Kasumi-1 (cell line): ENCODE measurements at places on chromosomes 1 and 21.
A peak's percentile ranks its signal among the peaks of the same experiment; 100 is the strongest.

- DNase-seq: peak; percentile 72
These were observed 11.5 kb downstream of the CNST start for GRCh38 chr1:246577720-246578106.

- no peak for DNase-seq
These were observed 32.6 kb downstream of the TRIM67 start for GRCh38 chr1:231194476-231194842.

- peak; percentile 13 for DNase-seq
These were observed at the start of gene RGL1 for GRCh38 chr1:183804916-183805841. Gene RGL1, plus strand, starts transcription at chr1:183805120. Its CDS starts 178 bp downstream, at chr1:183805298.

GRCh38 chr1:230303822-230304221, 122.3 kb downstream of the PGBD5 start:
- DNase-seq: no peak

DNA sequence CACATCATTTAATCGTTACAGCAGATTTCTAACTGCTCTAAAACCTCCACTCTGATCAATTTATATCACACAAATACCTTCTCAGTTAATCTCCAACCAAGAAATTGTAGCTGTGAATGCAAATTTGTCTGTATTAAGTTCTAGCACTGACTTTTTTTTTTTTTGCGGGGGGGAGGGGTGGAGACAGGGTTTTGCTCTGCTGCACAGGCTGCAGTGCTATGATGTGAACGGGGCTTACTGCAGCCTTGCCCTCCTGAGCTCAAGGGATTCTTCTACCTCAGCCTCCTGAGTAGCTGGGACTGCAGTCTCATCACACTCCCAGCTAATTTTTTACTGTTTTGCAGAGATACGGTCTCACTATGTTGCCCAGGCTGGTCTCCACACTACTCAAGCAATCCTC, 163.6 kb downstream of the RERE start:
- DNase-seq: no peak

DNA sequence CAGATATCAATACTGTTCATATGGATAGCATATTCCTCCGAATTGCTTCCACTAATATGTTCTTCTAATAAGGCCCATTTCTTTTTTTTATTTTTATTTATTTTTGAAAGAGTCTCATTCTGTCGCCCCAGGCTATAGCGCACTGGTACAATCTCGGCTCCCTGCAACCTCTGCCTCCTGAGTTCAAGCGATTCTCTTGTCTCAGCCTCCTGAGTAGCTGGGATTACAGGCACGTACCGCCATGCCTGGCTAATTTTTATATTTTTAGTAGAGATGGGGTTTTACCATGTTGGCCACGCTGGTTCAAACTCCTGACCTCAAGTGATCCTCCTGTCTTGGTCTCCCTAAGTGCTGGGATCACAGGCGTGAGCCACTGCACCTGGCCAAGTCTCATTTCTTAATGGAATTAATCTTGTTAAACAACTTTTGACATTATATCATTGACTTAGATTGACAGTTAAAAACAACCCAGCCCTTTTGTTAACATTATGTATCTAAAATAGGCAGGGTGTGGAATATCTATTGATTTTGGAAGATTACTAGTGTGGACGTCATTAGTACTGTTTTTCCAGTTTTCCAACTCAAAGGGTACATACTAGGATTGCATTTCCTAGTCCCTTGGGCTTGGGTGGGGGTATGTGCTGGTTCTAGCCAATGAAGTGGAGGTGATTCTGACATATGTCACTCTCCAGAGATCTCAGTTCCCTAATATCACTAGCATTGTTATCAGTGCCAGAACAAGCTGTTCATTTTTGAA, 281.4 kb downstream of the GRIK1 start:
- DNase-seq: no peak

DNA sequence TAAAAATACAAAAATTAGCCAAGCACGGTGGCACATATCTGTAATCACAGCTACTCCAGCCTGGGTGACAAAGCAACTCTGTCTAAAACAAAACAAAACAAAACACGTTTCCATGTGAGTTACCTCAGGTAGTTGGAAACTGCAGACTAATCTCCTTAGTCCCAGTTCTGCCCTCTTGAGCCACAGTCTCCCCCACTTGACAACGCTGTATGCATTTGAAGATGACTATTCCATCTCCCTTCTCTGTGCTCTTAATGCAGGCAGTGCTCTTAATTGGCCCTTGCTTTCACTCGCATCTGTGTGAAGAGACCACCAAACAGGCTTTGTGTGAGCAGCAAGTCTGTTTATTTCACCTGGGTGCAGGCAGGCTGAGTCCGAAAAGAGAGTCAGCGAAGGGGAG, 19.6 kb upstream of the DHCR24 start:
- no peak for DNase-seq

DNA sequence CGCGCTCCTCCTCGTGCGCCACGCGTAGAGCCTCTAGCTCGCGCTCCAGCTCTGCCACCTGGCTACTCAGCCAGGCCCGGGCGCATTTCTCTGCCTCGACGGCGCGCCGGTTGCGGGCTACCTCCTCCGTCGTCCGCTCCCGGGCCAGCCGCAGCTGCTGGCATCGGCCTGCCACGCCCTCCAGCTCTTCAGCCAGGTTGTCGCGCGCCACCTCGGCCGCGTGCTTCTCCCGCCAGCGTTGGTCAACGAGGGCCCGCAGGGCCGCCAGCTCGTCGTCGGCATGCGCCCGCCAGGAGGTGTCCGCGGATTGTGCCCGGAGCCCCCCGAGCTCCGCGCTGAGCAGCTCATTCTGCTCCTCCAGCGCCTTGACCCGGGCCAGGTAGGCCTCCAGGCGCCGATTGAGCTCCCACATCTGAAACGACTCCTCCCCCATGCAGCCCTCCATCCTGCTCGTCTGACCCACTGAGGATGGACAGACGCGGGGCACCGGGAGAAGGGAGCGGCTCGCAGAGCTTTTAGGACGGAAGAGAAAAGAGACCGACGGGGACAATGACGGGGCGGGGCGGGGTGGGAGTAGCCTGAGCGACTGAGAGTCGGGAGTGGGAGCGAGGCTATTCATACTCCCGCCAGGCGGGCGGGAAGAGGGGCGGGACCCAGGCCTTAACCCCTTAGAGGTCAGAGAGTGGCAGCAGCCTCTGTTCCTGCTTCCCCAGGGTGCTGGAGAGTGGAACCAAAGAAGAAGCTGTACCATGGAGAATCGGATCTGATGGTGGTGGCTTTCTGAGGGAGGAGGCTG, at the start of gene NES:
NES (minus strand) TSS at position 588 of the 796 bp plus-strand sequence; CDS start at position 445, 143 bp downstream.
- DNase-seq: no peak

- no peak for DNase-seq
These were observed 50.3 kb downstream of the NFASC start for GRCh38 chr1:204920967-204921366.

GRCh38 chr1:228753786-228754360, 18.6 kb downstream of the RHOU start:
- DNase-seq: no peak

DNA sequence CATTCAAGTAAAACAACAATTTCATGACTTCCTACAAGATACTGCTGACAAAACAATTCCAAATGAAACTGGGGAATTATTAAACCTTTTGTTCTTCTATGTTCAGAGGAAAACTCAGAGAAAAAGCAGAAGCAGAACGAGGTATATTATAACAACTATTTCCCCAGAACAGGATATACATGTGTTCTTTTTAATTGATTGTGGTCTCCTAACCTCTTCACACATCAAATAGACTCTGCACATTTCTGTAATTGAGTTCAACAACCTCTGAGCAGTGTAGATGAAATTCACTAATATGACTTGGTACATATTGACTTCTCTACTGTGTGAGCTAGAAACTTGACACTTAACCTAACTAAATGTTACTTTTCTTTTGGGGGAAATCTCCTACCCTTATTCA, 584.2 kb downstream of the NEGR1 start:
- DNase-seq: peak; percentile 6

DNA sequence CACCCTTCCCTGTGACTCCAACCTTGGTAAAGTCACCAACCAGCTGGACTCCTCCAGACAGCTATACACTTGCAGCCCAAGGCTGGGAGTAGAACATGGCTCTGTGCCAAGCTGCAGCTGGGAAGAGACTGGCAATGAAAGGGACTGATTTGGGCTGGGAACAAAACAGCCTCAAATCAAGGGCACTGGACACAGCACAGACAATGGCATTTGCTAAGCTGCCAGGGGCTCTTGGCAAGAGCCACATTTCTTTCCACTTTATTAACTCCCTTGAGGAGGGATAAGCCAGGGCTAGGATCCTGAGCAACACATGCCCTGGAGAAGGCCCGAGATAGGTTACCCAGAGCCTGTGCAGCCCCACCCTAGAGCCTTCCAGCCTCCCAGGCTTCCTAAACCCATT, 12.0 kb downstream of the SYT11 start:
- no peak for DNase-seq

GRCh38 chr1:109910123-109910962, at the start of gene CSF1:
Gene CSF1, plus strand, starts transcription at chr1:109910849. Its CDS starts 175 bp downstream, at chr1:109911024.
- DNase-seq: no peak

DNA sequence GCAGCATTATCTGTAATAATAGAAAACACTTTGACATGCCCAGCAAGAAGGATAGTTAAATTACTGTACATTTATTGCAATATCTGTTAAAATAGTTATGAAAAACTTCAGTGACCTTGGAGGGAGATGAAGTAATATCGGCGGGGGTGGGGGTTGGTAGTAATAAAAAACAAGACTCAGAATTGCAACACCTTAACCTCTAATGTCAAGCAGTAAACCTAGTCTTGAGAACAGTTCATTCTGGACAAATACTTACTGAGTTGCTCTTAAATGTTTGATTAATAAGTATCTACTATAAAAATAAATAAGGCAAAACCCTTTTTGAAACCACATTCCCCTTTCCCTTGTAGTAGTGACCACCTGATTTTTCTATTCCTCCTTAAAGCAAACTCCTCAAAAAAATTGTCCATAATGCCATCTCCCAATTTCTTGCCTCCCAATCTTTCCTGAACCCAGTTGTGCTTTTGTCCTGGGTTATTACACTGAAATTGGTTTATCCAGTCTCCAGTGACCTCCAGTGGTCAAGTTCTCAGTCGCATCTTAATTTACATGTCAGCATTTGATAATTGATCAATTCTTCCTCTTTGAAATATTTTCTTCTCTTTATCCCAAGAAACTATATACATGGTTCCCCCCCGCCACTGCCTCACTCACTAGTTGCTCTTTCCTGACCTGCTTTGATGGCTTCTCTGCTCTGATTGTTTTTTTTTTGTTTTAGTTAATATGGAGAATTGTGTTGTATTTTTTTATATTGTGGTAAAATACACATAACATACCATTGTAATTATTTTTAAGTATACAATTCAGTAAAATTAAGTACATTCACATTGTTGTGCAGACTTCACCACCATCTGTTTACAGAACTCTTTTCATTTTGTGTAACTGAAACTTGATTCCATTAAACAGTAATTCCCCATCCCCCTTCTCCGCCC, 36.8 kb downstream of the RAP1A start:
- DNase-seq: peak; percentile 53

GRCh38 chr1:221644663-221645258, 97.1 kb downstream of the DUSP10 start:
- no peak for DNase-seq

- DNase-seq: peak; percentile 94
These were observed 16.6 kb upstream of the RNF19B start for GRCh38 chr1:32981003-32981901.

- no peak for DNase-seq
These were observed 38.2 kb upstream of the KIRREL1 start for GRCh38 chr1:157955221-157955620.

DNA sequence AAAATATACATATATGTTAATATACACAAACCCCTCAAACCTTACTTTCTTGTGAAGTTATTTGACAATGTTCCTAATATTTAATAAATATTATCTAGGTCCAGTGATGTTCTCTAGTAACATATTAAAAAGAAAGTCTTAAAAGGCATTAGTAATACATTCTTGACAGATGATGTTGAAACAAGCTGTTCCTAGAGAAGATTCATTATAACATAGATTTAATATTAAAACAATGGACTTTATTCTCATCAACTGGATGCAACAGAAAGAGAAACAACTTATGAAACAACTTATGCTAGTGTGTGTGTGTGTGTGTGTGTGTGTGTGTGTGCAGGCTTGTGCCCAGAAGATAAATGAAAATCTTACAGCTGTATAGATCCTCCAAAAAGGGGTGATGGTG, 68.5 kb upstream of the PLXNA2 start:
- DNase-seq: no peak

DNA sequence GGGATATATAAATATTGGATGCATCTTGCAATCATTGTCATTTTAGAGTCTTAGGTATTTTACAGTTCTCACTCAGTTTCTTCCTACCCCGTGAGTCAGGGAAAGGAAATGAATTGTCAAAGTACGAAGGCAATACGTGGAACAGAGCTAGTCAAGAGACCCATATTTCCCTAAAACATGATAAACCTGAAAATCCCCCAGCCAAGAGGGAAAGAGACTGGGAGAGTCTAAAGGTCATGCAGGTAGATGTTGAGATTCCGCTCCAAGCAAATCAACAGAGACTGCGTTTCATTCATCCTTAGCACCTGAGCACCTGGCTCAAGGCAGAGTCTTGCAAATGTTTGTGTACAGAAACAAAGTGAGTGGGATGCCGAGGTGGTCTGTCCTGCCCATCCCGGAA, 58.0 kb downstream of the SH3GLB1 start:
- DNase-seq: no peak

DNA sequence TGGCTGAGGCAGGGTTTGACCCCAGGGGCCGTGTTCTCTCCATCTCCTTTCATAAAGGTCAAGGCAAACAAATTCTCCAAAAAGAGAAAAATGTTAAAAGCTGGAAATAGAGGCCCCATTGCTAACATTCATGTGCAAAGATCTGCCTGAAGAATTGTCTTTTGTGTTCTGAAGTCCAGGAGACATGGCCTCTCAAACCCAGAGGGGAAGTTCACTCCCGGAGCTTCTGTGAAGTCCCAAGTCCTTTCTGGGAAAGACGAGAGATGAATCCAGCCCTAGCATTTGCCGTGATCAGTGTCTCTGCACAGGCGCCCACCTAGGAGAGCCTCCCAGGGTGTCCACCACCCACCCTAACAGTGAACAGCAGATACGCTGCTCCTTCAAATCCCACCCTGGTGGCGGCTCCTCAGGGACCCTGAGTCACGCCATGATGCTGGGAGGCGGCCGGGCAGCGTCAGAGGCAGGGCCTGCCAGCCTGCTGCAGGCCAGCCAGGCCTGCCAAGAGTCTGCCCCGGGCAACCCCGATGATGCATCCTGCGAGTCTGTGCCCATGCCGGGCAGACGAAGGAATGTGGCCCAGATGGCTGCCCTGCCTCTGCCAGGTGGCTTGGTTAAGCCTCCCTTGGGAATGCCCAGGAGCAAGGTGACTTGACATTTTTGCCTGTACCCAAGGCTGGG, 5.2 kb upstream of the C2CD2 start:
- DNase-seq: no peak

- no peak for DNase-seq
These were observed 55.2 kb downstream of the MRPL37 start for GRCh38 chr1:54255026-54255702.

GRCh38 chr1:225598847-225599246, 54.1 kb downstream of the ENAH start:
- no peak for DNase-seq

- no peak for DNase-seq
These were observed 51.0 kb downstream of the MT1HL1 start for GRCh38 chr1:236953151-236953700.

DNA sequence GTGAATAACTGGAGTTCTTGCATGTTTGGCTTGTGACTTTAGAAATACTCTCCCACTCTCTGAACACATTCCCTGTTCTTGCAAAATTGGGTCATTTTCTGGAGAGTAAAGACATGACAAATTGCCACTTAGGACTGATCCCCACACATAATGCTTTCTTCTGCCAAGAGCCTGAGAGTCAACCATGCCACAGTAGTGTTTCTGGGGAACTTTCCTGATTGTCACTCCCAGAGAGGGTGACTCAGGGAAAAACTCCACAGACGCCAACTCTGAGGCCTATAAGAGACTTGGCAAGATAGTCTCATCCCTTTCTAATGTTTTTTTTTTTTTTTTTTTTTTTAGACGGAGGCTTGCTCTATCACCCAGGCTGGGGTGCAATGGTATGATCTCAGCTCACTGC, 157.8 kb downstream of the ATG4C start:
- no peak for DNase-seq
